ENCODE measurements at places on chromosomes 5 and 9.

DNA sequence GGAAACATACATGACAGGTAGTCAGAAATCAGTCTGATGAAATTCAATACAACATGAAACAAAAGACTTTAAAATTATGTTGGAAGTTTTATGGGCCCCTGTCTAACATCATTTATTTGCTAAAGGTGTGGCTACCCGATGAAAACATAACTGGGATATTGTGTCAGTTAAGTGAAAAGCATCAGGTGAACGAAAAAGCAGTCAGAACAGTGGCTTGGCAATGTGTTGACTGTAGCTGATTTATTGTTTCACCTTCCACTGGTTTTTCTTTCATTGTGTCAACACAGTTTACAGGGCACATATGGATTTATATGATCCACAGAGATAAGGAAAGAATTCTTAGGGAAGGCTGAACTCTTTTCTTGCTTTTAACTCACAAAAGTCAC is 429.6 kb upstream of the ZNF608 start:
- DNase-seq = no peak

GRCh38 chr5:170195961-170196360 is 36.8 kb upstream of the C5orf58 start:
- DNase-seq = no peak

GRCh38 chr9:25752398-25752797 is 74.2 kb upstream of the TUSC1 start:
- DNase-seq = no peak

- no peak for DNase-seq
Measured at GRCh38 chr5:2147504-2148311, 265.0 kb upstream of the IRX4 start.

DNA sequence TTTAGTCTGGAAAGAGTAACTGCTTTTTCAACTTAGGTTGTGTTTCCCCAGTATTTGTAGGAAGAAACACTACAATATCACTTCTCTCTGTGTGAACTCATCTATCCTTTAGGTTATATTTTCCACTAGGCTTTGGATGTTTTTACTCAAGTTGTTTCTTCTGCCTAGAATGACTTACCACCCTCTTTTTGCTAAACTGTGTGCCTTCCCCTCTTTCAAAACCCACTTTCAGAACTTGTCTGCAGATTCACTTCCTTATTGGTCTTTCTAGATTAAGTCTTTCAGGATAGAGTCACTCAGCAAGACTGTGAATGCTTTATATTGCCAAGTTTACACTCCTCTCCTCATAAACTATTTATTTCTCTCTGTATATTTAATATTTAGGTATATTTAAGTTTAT is 14.2 kb upstream of the CAST start:
- no peak for DNase-seq

DNA sequence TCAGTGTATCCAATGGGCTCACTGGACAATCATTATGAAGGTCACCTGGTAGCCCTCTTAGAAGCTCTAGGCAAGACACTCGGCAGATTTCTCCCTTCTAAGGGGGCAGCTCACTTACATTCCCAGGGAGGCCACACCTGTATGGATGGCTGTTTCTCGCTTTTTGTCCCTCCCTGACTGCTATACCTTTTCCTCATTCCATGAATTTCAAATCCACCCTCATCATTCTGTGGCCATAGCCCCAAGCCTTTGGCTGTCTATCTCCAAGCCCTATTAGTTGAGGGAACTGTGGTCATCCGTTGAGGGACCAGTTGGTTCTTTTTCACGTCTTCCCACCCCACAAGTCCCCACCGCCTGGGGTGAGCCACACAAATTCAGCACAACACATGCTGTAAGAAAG is 85.0 kb upstream of the RARS1 start:
- no peak for DNase-seq

DNA sequence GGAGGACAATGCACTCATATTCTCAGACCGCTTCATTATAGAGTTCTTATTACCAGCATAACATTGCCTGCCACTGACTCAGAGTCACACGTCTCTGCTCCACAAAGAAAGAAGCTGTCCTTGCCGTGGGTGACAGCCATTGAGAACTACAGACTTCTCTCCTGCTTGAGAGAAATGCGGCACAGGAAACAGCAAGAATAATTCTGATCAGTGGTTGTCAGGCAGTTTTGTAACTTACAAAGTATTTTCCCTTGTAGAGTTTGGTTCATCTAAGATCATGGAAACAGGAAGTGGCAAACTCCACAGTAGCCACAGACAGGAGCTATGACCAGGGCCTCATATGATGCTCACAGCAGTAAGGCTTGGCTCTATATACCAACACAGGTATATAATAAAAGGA is 47.0 kb downstream of the KCNV2 start:
- no peak for DNase-seq

DNA sequence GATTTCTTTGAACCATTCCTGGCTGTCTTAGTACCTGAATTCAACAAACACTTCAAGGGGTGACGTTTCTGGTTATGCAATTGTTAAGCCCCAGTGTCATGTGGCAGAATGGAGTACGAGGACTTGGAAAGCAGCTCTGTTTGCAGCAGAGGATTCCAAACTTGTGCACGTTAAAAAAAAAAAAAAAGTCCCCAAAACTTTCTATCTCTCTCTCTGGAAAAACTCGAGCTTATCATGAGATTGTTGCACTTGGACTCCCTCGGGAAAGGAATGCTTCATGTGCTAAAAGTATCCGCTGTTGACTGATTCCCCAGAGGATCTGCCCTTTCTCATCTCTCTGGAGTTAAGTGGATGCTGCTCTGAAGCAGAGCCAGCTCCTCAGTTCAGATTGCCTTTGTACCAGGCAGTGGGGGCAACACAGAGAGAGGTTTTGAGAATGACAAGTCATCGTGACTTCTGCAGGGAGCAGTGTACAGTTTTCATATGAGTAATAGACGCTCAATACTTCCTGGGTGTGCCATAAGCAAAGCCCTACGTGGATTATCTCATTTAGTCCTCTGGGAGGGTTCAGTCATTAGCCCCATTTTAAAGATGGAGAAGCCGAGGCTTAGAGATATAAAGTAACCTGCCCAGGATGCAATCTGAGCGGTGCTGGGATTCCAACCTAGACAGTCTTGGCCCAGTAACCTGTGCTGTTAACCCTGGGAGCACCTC is 28.1 kb downstream of the TMOD1 start:
- DNase-seq = no peak

GRCh38 chr9:29751226-29751625 is 2177.9 kb upstream of the C9orf72 start:
- no peak for DNase-seq

GRCh38 chr5:150189728-150190502 is at the start of gene SLC6A7:
TSS of gene SLC6A7 (plus strand) at chr5:150190062. CDS start at chr5:150190328, 266 bp downstream.
- no peak for DNase-seq

DNA sequence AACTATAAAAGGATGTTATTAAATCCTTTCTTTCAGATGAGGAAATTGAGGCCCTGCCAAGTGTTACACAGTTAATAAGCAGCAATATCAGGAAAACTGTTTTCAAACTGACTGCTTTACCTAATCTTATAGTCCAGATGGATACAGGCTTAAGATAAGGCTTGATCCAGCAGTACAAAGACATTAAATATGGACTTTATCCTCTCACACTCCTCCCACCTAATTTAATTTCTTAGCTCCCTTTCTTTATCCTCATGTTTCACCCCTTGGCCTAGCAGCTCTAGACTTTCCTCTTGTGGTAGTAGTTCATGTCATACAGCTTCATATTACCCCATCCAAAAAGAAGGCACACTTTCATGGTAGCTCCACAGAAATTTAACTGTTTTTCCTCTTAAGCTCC is 164.5 kb downstream of the BAAT start:
- no peak for DNase-seq

GRCh38 chr9:20271723-20272122 is 350.6 kb downstream of the MLLT3 start:
- no peak for DNase-seq

- DNase-seq = no peak
Measured at GRCh38 chr5:135830876-135831275, 3.6 kb upstream of the SLC25A48 start.

DNA sequence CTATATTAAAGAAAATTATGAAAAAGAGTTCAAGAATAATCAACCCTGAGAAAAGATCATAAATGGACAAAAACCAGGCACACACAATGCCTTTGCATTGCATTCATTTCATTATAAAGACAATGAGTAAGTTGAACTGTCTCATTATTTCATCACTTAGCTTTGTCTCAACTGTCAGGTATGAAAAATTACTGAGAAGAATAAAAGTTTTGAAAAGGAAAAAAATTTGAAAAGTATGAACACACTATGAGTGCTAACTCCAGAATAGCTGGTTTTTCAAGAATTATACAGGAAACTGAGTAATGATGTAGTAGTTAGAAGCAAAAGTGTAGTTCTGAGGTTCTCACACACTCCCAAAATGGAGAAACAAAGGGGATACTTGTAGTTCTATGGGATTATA is 16.3 kb upstream of the ANXA1 start:
- no peak for DNase-seq

DNA sequence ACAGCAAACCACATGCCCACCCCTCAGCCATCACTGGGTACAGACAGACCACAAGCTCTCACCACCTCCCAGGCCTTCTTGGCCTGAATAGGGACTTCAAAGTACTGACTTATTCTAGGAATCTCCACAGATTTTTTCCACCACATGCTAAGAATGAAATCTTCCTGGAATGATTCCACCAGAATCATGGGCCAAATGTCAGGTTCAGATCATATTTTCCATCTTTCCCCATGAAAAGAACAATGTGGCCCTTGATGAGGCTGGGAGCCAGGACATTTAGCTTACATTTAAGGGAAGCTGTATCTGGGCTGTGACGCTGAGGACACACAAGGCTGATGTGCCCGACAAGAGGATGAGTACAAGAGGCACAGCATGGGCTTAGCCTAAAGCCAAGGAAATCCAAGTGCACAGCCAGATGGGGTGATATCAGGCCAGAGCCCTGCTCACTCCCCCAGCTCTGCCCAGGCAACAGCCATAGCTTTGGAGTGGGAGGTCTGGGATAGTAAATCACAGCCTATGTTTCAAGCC is 28.1 kb downstream of the ACSL6 start:
- no peak for DNase-seq

- DNase-seq = no peak
Measured at GRCh38 chr9:84804951-84805694, 135.6 kb downstream of the NTRK2 start.

- no peak for DNase-seq
Measured at GRCh38 chr9:126758916-126759585, 45.8 kb upstream of the ZBTB43 start.

GRCh38 chr9:69675563-69675962 is 3.4 kb upstream of the APBA1 start:
- no peak for DNase-seq

GRCh38 chr5:82182662-82183061 is 95.5 kb downstream of the RPS23 start:
- no peak for DNase-seq

GRCh38 chr5:140497897-140498296 is 49.6 kb upstream of the EIF4EBP3 start:
- DNase-seq = no peak

DNA sequence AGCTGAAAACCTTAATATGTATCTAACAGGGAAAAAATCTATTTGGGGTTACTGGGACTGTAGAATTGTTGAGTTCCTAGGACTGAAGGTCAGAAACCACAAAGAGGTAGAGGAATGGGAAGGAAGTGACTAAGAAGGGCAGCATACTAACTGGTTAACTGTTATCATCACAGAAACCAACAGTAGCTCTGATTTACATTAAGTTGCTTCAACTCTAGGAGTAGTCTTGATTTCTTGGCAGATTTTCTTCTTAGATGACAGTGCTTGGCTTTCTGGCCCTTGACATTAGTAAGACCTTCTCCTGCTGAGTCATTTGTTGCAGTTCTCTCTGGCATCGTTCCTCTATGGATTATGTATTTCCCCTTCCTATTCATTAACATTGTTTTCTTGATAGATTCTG is 116.1 kb upstream of the RASA1 start:
- DNase-seq = no peak

- DNase-seq = no peak
Measured at GRCh38 chr9:29844251-29844650, 2271.0 kb upstream of the C9orf72 start.

DNA sequence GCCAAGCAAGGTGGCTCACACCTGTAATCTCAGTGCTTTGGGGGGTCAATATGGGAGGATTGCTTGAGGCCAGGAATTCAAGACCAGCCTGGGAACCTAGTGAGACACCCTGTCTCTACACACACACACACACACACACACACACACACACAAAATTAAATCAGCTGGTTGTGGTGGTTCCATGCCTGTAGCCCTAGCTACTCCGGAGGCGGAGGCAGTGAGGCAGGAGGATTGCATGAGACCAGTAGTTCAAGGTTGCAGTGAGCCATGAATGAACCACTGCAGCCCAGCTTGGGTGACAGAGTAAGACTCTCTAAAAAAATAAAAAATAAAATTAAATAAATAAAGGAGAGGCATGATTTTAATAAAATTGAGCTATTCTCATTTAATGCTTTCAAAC is 13.1 kb downstream of the CEMIP2 start:
- DNase-seq = no peak

DNA sequence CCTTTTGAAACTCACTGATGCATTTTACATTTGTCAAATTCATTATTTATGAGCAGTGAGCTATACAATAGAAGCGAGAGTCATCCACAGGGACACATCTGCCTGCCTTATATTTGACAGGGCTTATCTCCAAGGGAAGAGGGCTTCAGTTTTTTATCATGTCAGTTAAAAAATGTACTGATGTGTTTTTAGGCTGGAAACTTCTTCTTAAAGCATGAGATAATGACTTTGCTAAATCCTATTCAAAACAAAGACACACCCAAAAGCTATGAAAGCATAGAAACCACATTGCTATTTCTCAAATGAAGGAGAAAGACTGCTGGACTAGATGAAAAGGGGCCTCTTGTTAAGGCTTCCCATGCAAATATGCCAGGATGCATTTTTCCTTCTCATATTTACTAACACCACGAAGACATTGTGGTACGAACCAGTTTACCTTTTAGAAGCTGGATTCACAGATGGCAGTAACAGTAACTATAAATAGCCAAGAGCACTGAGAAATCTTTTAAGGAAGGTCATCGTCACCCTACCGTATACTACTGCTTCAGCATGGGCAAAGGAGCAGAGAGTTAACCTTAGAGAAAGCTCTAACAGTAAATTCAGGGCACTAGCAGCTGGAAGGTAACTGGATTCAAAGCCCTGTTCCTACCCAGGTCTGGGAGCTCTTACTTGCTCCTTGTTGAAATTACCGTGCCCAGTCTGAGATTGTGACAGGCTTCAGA is 86.3 kb upstream of the IFNK start:
- no peak for DNase-seq

- DNase-seq = no peak
Measured at GRCh38 chr9:38380230-38380871, 12.2 kb upstream of the ALDH1B1 start.

All from activated gamma-delta T cell treated with Interleukin-2 at 50 U/mL for 16 hours (primary cell).